ENCODE measurements at places on chromosomes 2 and 18.
A peak's percentile ranks its signal among the peaks of the same experiment; 100 is the strongest.

GRCh38 chr2:115292742-115293141 lies 850.3 kb downstream of the DPP10 start:
- DNase-seq = no peak

DNA sequence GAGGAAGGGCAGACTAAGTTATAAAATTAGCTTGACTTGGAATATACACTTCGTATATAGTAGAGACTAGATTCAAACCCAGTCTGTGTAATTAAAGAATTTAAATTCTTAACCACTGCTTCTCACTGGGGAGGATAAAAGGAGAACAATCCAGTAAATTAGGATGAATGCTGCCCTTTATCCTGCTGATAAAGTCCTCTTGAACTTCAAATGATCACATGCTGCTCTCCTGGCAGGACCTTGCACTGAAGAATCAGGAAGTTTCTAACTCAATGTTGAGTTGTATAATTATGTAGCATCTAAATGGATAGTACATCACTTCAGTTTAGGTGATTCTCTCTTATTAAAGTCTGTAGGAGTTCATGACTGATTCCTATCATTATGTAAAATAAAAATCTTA lies 1179.7 kb downstream of the DSC3 start:
- no peak for DNase-seq

DNA sequence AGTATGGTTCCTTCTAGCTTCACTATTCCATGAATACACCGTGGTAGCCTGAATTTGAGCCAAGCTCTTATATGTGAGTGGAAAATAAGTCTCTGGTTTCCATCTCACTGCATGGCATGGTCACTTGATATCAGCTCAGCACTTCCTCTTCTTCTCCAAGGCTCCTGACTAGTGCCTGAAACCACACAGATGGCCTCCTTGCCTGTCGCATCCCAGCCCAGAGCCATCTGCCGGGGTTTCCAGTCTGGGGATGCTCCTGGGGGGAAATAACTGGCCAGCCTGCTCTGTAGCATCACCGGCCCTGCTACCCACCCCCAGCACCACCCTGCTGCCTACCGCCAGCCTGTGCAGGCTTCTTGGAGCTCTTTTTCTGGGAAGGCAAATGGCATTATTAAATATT lies 7.7 kb upstream of the MARCHF4 start:
- DNase-seq = no peak

GRCh38 chr2:204840504-204840903 lies 295.2 kb downstream of the PARD3B start:
- no peak for DNase-seq

DNA sequence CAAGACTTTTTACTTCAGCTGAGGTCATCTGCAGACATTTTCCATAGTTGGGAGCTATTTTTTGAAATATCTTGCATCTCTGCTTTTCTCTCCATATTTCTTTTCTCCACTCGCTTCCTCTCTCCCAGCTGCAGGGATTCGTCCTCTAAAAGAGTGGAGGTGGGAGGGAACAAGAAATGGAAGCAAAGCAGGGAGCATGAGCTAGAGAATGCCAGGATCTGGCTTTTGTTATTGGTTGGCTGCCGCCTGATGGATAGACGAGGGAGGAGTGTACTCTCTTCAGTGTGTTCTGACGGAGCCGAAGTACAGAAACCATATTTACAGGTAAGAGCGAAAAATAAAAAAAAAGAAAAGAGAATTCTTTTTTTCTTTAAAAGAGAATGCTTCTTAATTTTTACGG lies at the start of gene CSRNP3:
TSS of gene CSRNP3 (plus strand) at position 282 of the 400 bp plus-strand sequence. CDS start 125,368 bp downstream, outside the sequence.
- peak; percentile 68 for DNase-seq

DNA sequence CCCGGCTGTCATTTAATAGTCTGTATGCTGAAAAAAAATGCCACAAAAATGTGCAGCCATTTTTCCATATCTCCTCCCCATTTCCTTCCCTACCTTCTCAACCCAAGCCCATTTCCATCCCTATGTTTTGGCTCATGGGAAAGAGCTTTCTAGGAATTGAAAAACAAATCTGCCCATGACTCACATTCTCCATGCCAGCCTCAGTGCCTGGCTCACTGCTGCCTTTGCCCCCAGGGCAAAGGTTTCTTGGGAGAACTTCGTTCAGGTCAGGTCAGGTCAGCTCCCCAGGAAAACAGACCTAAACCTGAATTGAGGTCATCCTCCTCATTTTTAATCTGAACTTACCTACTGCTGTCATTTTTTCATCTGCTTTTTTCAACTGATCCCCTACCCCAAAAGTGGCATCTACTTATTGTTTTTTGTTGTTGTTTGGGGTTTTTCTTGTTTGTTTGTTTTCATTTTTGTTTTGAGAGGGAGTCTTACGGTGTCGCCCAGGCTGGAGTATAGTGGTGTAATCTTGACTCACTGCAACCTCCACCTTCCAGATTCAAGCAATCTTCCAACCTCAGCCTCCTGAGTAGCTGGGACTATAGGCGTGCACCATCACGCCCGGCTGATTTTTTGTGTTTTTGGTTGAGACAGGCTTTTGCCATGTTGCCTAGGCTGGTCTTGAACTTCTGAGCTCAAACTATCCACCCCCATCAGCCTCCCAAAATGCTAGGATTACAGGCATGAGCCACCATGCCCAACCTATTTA lies 66.7 kb downstream of the FECH start:
- DNase-seq = no peak

DNA sequence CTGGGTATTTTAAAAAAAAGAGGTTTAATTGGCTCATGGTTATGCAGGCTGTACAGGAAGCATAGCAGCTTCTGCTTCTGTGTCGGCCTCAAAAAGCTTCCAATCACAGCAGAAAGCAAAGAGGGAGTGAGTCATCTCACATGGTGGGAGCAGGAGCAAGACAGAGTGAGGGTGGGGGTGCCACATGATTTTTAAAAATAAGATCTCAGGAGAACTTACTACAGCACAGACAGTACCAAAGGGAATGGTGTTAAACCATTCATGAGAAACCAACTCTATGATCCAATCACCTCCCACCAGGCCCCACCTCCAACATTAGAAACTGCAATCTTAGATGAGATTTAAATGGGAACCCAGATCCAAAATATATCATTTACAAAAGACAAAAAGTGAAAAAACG lies 14.6 kb downstream of the ZNF519 start:
- no peak for DNase-seq

- no peak for DNase-seq
Measured at GRCh38 chr2:215928086-215928485, 85.3 kb downstream of the MREG start.

- no peak for DNase-seq
Measured at GRCh38 chr2:136052369-136053362, 65.3 kb downstream of the CXCR4 start.

DNA sequence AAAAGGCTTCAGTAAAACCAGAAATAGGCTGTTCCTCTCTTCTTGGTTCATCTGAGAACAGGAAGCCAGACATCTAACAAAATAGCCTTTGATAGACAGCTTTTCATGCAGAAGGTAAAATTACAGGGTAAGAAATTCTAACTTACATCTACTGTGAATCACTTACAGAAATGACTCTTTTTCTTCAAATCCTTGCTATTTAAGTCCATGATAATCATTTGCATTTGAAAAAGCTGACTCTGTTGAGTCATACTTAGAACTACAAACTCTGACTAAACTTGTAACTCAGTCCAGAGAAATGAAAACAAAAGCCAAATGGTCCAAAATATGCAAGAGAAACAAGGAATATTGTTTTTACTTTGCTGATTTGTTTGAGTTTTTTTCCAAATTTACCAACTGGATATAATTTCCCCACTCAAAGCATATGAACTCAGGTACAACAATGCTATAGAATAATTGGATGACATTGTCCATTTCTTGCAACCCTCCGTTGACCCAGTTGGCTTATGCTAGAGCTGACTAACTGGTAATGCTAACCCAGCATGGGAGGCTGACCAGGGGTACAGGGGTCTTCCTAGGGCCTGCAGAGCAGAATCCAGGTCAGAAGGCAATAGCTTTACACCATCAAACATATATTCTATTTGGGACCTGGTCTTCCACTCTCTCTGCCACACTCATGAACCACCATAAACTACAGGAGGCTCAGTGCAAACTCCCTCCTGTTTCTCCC lies 18.8 kb upstream of the MREG start:
- DNase-seq = peak; percentile 81

DNA sequence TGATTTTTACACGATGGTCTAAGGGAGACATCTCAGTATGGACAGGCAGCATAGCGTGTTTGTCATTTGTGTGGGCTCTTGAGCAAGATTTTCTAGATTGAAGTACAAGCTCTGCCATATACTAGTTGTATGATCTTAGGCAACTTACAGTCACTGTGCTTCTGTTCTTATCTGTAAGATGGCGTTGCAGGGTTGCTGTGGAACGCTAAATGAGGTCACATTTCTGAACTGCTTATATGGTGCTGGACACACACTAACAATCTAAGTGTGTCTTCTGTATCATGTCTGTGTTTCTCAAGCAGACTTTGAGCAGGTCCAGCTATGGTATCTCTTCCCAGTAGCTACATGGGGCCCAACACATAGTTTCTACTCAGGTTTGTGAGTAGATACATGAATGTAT lies 29.2 kb downstream of the PARD3B start:
- no peak for DNase-seq

GRCh38 chr18:75128911-75129716 lies 79.8 kb downstream of the PTGR3 start:
- no peak for DNase-seq

GRCh38 chr2:202193881-202194353 lies 44.5 kb downstream of the SUMO1 start:
- DNase-seq = no peak

- DNase-seq = peak; percentile 25
Measured at GRCh38 chr2:66665124-66665984, 230.4 kb downstream of the MEIS1 start.

GRCh38 chr2:126914811-126915500 lies 16.3 kb downstream of the TEX51 start:
- DNase-seq = no peak

GRCh38 chr2:99619151-99619550 lies 129.3 kb upstream of the REV1 start:
- DNase-seq = no peak

GRCh38 chr2:86695053-86695691 lies 24.9 kb upstream of the RMND5A start:
- no peak for DNase-seq

Data from AG10803 (cell line).